Hippocampal formation (tissue), 2 donors: ENCODE measurements at places on chromosomes 12 and 14.
A peak's percentile ranks its signal among the peaks of the same experiment; 100 is the strongest.

GRCh38 chr14:70640938-70641547 is 673 bp upstream of the TTC9 start:
- DNase-seq = no peak

DNA sequence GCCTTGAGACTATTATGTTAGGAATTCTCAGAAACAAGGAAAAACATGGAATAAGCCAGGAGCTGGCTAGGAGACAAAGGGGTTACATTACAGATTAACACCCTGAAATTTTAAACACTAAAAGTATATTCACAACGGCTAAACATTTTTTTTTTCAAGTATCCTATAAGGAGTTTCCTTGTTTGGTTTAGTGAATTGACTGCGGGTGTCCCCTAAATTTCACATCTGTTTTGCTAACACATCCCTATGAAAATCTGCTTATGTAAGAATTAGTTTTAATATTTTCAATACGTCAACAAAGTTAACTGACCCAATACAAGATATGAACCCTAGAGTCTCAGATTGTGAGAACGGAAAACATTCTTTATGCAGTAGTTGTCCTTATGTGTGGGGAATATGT is 19.0 kb downstream of the TAOK3 start:
- DNase-seq = no peak

- DNase-seq = no peak
These were observed 59.8 kb downstream of the SERPINA3 start for GRCh38 chr14:94671870-94672444.

- DNase-seq = no peak
These were observed 2.3 kb downstream of the PIWIL1 start for GRCh38 chr12:130339951-130340350.

GRCh38 chr12:120979862-120980696 is 1.7 kb downstream of the HNF1A start:
- no peak for DNase-seq

GRCh38 chr14:31200702-31200990 is 6.9 kb downstream of the HECTD1 start:
- no peak for DNase-seq

DNA sequence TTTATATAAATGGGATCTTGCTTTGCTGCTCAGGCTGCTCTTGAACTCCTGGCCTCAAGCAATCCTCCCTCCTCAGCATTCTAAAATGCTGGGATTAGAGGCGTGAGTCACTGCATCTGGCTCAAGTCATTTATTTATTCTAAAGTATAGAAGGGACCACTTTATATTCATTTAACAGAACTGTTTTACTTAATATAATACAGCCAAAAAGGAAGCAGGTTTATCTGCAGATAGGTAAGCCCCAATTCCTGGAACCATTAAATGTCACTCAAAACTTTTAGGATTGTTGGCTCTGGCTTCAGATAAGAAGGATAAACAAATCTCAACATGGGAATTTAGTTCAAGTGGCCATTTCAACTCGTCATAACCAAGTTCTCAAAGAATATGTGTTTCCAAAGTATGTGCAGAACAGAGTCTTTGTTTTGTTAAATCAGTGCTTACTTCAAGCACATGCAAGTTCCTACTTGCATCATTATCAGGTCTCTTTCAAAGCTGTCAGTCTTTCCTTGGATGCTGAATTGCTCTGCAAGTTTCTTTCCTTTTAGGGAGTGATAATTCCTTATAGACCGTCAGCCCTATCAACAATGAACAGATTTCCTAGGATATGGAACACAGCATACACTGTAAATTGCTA is 60.4 kb downstream of the KITLG start:
- no peak for DNase-seq

- DNase-seq = no peak
These were observed 860.0 kb downstream of the RPS29 start for GRCh38 chr14:48726080-48726642.

- DNase-seq = no peak
These were observed 5.9 kb upstream of the RMST start for GRCh38 chr12:97456571-97457188.

DNA sequence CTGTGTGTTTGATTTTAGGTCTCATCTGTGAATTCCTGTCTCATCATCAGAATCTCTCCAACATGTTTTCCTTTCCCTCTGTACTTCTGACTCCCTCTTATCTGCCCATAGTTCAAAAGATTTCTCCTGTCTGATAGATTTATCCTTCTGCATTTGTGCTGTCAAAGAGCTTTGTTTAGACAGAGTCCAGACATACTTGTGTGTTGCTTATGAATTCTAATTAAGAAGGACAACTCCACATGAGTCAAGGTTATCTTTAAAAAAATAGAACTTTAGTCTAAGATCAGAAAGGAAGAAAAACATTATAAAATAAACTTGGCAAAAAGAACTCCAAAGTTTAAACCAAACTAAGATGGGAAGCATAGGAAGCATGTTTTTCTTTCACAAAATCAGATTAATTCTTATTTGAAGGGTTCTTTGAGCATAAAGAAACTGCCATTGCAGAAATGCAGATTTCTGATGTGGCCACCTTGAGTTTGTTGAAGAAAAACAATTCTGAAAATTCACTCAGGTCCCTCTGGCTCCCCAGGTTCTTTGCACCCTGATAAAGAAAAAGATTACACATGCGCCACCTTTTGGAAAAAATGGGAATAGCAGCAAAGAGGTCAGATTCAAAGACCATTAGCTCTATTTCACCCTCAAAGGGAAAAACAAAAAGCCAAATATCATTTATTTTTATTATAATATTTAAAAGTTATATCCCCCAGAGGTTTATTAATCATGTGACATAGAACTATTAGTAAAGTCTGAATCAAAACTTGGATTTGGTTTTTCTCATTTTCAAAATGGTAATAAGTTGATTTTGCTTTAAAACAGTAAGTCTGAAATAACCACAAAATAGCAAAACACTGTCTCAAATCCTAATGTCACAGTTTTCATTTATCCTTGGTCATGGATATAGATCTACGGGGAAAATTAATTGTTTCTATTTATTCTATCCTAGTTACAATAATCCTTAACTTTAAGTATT is 143.7 kb upstream of the DCN start:
- peak; percentile 26 for DNase-seq

GRCh38 chr12:115387467-115387901 is 703.5 kb upstream of the TBX3 start:
- DNase-seq = no peak

DNA sequence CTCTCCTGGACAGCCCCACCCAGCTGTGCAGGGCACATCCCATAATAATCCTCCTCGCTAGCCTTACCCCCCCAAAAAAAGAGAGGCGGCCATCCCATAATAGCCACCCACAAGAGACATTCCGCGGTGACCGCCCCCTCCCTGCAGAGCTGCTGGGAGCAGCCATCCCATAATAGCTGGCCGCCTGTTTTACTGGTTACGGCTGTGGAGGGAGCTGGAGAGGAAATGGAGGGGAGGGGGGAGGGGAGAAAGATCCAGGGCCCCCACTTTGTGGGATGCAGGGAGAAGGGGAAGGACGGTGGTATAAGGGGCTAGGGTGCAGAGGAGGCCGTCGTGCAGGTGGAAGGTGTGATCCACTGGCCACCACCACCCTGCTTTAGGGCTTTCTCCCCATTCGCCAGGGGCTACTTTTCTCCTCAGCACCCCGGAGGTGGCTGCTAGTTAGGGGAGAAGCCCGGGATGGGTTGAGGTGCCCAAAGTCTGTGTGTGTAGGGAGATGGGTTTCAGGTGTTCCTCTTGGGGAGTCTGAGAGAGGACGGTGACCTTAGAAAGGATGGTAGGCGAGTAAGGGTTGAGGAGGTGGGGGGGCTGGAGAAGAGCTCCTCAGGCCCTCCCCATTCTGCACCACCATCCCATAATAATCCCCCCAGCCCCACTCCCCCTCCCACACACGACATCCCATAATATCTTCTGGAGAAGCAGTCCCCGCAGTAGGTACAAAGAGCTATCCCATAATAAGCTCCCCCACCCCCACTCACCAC is 6.0 kb upstream of the CHD4 start:
- DNase-seq = peak; percentile 99

DNA sequence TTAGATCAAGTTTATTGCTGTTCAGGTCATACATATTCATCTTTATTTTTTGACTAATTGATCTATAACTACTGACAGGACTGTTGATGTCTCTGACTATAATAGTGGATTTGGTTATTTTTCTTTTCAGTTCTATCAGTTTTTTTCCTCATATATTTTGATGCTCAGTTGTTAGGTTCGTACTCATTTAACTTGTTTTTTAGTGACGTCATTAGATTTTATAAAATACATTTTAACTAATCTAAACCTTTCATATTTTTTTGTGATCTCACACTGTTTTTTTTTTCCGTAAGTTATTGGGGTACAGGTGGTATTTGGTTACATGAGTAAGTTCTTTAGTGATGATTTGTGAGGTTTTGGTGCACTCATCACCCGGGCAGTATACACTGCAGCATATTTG is 841.2 kb upstream of the FBXO33 start:
- DNase-seq = no peak

GRCh38 chr14:81437244-81437643 is 37.1 kb upstream of the STON2 start:
- DNase-seq = no peak

GRCh38 chr14:35879654-35880249 is 53.6 kb downstream of the BRMS1L start:
- DNase-seq = no peak
